ENCODE measurements at places on chromosomes 4 and X. TPM values are rescaled to one million over a fixed set of nuclear protein-coding genes. Genes with fewer than 3 reads are reported as not detected.
A peak's percentile ranks its signal among the peaks of the same experiment; 100 is the strongest.

DNA sequence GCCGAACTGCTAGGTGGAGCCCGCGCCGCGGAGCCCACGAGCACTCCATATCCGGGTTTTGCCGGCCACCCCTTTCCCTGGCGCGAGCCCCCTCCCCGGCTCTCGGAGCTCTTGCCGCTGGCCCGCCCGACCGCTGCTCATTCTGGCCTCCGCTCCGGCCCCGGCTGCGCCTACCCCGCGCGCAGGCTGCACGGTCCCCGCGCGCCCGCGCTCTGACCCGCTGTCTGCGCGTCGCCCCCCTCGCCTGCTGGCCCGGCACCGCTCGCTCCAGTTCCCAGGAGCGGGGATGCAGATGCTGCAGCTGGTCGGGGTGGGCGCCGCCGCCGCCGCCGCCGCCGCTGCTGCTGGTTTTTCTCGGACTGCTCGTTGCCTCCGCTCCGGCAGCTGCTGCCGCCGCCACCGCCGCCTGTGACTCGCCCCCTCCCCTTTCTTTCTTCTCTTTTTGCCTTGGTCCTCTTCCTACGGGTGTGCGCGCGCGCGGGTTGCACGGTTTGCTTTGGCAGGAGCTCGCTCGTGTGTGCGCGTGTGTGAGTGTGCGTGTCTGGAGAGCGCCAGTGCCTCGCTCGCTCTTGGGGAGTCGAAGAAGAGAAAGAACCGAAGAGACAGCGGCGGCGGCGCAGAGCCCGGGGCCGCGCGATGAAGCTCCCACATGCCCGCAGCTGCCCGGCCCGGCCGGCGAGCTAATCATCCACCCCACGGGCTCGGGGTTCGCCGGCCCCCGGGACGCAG, at the start of gene ADGRL3:
Gene ADGRL3, plus strand, starts transcription at position 140 of the 729 bp plus-strand sequence.
- no peak for DNase-seq

DNA sequence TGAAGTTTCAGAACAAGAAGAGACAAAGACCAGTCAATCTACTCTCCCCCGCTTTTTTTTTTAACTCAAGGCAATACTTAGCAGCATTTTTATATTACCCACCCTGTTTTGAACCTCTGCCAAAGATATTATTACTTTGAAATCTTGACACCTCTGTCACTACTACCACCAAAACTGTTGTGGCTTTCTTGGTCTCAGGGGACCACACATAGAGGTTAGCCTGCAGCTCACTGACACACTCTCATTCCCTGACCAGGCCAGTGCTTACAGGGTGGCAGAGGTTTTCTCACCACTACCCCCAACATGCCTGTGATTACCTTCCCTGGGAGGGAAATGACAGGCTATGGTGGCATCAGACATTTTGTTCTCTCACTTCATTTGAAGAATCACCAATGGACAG, 137.4 kb upstream of the STIM2 start:
- no peak for DNase-seq

DNA sequence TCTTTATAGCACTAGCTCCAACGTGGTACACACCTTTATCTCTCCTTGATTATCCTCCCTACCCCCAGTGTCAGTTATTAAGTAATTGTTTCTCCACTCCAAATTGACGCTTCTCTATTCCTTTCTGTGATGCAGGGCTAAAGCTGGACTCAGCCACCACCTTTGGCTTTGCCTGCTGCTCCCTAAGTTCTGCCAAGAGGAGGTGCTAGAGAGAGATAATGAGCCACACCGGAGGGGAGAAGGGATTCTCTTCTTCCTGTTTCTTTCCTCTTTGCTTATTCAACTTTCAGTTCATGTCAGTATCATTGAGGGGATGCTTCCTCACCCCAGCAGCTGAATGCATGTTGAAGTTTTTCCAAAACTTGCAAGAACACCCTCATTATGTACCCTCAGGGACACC, 176.5 kb downstream of the GBA3 start:
- no peak for DNase-seq

DNA sequence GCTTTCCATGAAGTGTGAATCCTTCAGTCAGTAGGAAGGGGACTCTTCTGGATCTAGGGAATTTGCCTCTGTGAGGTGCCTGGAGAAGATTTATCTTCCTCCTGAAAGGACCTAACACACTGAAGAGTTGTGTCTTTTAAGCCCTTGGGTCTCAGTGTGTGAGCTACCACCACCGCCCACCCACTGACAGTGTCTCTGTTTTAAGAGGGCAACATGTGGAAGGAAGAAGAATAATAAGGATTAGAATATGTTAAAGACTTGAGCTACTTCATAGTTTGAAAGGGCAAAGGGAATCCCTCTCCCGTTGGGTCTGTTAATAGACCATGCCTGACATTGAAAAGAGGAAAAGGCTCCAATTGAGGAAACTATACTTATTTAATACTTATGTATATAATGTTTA, 64.3 kb upstream of the TLR2 start:
- no peak for DNase-seq

- peak; percentile 64 for DNase-seq
These were observed 278 bp downstream of the RELL1 start for GRCh38 chr4:37685823-37686372.

DNA sequence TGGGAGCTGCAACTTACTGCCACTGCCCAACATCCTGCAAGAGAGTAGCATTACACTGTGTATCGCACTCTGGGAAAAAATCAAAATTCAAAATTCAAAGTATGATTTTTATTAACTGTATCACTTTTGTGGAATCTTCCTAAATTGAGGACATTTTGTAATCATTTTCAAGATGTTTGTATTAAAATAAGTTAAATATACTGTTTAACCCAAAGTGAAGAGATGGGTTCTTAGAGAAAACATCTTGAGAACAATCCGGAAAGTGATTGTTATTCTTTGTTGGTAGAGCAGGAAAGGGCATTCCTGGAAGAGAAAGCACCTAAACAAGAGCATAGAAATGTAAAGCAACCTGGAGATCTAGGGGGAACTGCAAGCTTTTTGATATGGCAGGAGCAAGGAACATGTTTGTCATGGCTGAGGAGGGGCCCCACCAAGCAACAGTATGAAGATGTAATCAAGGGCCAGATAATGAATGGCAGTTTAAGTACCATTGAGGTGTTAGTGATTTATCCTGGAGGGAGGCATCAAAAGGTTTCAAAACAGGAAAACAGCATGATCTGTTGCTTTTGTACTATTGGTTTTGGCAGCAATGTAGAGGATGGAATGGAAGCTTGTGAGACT, 14.1 kb upstream of the SEC24D start:
- no peak for DNase-seq

DNA sequence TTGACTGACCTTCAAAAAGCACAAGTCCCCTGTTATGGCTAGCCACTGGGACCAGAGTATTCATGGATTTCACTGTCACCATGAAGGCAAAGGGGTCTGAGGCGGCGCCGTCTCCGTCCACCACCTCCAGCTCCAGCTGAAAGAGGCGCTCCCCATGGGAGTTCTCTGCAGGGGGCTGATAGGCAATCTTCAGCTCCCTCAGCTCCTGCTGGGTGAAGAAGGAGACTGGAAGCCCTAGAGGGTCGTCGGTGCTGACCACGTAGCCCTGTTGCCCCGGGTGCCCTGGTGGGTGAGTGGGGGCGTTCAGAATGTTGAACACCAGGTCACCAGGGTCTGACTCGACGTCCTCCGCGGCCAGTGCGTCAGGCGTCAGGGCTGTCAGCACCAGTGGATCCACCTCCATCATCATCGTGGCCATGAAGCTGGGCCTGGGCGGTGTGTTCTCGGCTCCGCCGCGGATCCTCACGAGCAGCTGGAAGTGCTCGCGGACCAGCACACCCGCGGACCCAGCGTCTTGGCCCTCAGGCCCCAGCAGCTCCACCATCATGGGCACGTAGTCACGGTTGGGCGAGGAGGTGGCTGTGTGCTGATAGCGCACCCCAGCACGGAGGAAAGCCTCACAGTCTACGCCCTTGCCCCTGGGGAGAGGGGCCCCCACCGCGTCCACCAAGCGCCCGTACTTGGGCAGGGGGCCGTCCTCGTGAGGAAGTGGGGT, 987 bp downstream of the FREM3 start:
- no peak for DNase-seq

The KCNE5 gene
- not detected for total RNA-seq

The CFAP47 gene
- 8.8 TPM for total RNA-seq

Measured in thyroid gland (tissue), 4 donors.